GM04503 (cell line): ENCODE measurements at places on chromosomes 5 and 9.

GRCh38 chr9:134384811-134385479 is 58.7 kb downstream of the RXRA start:
- no peak for DNase-seq

DNA sequence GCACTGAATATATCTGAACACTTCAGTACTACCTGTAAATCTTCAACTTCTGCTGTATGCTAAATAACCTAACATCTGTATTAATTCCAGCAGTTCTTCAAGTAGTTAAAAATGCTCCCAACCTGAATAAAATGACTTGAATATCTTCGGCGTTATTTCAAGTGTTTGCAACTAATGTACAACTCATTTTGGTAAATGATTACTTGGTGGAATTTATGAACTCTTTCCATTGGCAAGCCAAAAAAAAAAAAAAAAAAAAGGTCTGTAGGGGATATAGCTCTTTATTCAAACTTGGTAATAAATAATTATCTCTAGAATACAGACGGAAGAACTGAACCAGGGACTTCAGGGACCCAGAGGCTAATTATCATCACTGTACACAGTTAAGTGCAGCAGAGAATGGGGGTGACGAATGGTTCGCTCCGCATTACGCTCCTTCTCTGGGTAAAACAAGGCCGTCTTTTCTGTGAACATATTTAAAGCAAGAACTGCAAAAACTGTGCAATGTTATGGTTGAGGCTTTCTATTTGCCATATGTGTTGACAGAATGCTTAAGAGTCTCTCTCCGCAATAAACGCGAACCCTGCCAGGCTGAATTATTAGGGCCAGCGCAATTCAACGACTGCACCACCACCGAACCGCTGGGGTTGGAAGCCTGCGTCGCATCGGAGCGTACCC is 1.9 kb upstream of the ERBIN start:
- DNase-seq, result no peak

DNA sequence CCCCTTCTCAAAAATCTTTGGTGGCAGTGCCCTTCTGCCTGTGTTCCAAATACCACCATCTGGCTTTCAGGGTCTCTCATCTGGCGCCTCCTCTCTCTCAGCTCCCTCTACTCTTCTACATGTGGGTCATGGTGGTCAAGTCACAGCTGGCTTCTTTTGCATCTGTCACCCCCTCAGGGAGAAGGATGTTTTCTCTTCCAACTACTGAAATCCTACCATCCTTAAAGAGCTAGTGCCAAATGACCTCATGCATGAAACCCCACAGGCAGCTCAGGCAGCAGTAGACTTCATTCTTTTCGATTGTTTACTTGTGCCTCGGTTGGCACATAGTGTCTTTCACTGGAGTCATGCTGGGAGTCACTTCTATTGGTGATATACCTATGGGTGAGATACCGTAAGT is 219.2 kb downstream of the DCP2 start:
- DNase-seq, result no peak

DNA sequence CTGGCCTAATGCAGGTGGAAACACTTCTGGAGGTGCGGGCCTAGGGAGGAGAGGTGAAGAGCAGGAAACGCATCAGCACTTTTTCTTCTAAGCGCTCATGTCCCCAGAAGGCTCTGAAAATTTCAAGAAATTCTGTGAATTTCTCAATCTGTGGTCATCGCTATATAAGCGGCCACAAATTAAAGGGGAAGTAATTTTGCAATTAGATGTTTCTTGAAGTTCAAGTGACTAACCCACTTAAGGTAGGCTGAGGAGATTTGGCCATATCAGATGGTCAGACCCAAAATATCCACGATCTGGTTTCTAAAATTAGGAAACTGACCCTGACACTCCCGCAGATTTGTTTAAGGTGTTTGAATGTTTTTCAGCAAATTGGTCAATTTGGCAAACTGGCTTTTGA is 16.6 kb upstream of the HMGCR start:
- no peak for DNase-seq

- DNase-seq, result peak; percentile 87
Measured at GRCh38 chr5:65203746-65204145, 278.0 kb downstream of the ADAMTS6 start.

DNA sequence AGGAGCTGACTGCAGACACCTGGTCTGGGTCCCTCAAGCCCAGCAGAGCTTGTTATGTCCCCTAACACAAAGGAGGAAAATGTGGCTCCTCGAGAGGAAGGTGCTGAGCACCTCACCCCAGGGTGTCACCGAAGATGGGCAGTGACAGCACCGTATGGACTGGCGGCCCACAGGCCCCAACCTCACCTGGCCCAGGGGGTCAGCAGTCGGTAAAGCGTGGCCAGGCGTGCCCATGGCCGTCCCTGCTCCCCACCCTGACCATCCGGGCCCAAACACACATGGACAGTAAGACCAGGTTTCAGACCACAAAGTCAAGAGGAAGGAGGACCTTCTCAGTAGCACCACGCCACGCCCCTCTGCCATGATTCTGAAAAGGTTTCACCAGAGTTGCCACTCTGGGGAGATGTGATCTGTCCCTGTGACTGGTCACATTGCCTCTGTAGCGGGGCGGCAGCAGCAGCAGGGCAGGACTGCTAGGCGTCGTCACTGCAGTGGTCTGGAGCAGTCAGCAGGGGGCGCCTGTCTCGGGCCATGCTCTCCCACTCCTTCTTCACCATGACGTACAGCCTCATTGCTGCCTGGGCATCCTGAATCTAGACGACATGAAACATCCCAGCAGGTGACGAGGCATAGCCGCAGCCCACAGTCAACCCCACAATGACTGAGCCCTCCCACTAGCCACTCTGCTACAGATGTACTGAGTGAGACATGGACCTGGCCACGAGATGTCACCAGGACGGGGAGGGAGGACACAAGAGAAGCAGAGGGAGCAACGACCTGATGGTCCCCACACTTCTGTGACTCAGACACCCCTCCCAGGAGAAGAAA is 11.1 kb downstream of the REXO4 start:
- no peak for DNase-seq

DNA sequence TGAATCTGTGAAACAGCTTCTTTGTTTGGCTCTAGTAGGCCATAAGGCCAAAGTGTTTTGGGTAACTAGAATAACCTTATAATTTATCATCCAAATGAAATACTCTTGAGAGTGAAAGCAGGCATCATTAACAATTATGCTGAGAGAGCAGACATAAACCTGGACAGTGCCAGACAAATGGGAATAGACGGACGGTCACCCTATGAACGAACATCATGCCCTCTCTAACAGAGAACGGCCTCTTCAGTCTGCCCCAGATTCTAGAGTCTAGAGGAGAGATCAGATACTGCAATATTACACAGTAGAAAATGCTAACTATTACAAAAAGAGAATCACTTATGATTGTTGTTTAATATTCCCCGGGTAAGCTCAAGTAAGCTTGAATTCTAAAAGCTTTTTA is 68.5 kb downstream of the APBA1 start:
- DNase-seq, result no peak

DNA sequence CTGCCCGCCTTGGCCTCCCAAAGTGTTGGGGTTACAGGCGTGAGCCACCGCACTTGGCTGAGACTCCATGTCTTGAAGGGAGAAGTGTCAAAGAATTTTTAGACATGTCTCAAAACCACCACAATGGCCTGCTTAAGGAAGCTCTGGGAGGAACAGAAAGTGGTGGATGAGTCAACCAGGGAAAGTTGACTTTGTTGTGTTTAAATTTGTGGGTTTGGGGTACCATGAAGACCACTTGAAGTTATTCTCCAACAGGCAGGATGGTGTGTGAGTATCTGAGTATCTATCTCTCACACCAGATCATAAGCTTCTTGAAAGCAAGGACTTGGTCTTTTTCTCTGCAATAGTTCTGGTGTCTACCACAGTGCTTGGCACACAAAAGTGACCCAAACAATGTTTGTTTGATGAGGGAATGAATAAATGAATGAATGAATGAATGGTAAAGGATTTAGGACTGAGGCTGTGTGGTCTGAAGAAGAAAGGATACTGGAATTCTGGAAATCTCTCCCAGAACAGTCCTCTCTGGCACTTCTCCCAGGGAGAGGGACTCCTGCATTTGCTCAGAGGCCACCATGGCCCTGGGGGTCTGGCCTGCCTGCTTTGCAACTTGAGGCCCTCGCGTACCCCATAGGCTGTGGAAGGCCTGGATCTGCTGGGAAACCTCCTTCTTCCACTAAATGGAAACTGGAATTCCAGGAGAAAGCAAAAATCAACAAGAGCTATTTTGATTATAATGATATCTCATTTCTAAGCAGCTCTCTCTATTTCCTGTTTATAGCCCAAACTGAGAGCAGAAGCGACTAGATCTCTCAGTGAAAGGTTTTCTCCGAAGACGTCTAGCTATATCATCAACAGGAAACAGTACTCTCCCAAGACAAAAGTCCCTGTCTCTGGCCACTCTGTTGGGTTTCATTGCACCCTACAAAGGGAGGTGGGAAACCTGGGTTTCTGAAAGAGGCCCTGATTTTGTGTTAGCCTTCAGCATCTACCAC is 187.9 kb downstream of the PALM2AKAP2 start:
- no peak for DNase-seq

GRCh38 chr5:134466241-134467069 is 54.8 kb upstream of the CDKN2AIPNL start:
- DNase-seq, result peak; percentile 17

DNA sequence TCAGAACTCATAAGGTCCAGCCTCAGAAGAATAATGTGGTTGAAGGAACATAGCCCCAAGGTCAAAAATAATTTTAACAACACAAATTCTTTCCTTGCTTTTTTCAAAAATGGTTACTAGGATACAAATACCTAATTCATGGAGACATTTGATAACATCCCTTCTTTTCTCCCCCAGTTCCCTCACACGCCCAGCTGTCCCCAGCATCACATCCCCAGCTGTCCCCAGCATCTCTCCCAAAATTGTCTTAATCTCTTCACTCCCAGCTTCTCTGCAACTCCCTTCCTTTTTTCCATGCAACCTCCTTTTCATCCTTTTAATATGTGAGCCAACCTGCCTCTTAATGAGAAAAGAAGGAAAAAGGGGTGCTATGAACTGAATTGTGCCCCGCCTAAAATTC is 77.8 kb downstream of the FSTL4 start:
- DNase-seq, result no peak

DNA sequence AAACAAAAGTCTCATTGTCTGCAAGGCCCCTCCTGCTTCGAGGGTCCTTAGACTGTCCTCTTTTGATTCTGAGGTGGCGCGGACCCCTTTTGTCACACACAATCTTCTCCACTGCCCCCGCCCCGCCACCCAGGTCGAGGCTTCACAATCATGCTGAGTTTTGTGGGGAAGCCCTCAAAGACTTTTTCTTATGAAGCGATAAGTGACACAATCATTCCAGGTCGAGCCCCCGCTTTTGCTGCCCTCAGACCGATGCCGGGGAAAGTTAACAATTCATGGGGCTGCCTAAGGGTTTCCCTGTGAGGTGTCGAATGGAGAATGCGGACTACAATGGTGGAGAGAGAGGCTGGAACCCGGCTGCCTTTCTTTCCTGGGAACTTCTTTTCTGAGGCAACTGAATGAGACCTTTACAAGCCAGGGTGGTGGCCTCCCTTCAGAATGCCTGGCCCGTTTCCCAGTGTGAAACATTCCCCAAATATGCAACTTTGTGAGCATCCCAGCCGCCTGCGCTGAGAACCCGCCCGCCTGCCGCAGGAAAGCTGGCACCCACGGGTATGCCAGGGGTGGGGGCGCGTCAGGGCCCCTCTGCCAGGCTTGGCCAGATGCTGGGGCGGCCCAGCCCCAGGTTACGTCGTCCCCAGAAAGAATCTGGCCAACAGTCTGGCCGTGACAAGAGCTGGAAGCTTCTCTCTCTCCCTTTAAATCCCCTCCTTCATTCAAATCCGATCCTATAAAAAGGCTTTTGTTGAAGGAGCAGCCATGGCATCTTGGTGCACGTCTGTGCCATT is 71.9 kb downstream of the MAP1B start:
- peak; percentile 84 for DNase-seq

GRCh38 chr5:75891020-75891419 is 173.8 kb upstream of the POC5 start:
- DNase-seq, result no peak

- DNase-seq, result no peak
Measured at GRCh38 chr5:103741984-103742383, 179.4 kb upstream of the NUDT12 start.

GRCh38 chr5:142830241-142831008 is 60.2 kb downstream of the ARHGAP26 start:
- no peak for DNase-seq

DNA sequence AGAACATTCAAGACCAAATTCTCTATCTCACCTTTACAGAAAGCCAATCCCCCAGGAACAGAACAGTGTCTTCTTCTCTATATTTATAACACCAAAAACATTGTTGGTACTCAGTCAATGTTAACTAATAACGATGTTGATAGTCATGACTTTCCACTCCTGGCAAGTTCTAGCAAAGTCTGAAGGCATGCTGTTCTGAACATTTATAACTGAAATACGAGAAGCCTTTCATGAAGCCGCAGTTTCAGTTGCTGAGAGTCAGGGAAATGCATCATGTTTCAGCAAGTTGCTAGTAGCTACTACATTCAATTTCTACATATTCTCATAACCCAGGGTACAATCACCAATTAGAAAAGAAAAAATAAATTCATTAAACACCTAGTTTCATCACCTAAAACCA is 301.4 kb downstream of the PDE4D start:
- DNase-seq, result no peak

GRCh38 chr9:74132986-74133385 is 364.1 kb upstream of the RORB start:
- no peak for DNase-seq

DNA sequence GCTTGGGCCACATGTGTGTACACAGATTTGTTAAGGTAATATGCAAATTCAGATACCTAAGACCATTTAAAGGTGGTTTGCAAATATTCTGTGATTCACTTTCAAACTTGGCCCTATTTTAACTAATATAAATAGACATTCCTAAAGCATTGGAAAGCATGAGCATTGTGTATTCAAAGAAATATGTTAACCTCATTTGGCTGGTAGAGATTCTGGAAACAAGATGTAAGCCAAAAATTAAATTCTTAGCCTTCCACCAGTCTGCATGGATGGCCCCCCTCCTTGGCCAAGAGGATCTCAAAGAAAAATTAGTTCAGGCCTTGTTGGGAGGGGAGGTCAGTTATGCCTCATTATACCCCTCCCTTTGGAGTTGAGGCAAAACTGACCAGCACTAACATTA is 38.7 kb upstream of the C6 start:
- DNase-seq, result no peak

DNA sequence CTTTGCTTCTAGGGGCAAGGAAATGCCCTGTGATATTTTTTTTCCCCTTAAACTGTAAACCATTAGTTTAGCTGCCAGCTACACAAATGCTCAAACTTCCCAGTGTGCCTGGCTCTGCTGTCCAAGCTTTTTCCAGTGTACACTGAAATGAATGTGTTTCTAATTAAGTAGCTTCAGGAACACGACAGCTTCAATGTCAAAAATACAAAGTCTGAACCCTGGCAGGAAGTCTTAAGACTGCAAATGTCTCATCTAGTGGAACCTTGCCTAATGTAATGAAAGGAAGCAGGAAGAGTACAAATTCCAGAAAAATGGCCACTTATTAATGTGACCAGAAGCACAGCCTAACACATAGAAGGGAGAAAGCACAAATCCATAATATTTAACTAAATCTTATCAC is 255.2 kb downstream of the CRB2 start:
- peak; percentile 25 for DNase-seq

DNA sequence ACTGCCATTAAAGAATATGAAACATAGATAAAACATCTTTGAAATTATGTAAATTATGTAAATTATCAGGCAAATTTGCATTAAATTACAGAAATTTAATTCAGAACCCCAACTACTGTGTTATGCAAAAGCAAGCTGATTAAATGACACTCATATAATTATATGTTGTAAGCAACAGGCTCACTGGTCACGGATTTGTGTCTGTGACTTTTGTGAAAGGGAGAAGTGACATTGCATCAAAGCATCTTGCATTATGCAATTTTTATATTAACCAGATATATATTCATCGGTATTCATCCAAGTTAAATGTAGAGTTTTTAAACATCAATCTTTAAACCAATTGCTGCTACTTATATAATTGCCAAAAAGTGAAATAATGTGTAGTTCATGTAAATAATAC is 13.0 kb upstream of the GLIPR2 start:
- no peak for DNase-seq
